ENCODE measurements at places on chromosomes 2 and 18.

GRCh38 chr2:120607506-120607905, 128.2 kb upstream of the GLI2 start:
- no peak for DNase-seq

- DNase-seq, result no peak
Observed at GRCh38 chr2:105254531-105255210, 13.1 kb downstream of the GPR45 start.

GRCh38 chr18:75364512-75365253, 62.8 kb downstream of the SMIM21 start:
- no peak for DNase-seq

- no peak for DNase-seq
Observed at GRCh38 chr2:222358876-222359275, 60.1 kb upstream of the PAX3 start.

DNA sequence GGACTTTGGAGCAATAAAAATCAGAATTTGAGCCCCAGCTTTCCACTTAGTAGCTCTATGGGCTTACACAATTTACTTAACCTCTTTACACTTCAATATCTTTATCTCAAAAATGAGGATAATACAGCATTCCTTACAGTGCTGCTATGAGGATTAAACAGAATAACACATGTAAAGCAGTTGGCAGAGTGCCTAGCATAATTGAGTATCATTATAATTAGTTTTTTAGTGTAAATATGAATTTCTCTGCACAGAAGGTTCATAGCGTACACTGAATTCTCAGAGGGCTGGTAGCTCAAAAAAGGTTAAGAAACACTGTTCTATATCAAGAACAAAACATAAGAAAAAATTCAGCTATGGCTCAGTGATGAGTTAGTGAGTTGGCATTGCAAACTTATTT, 190.4 kb upstream of the CYP26B1 start:
- DNase-seq, result no peak

DNA sequence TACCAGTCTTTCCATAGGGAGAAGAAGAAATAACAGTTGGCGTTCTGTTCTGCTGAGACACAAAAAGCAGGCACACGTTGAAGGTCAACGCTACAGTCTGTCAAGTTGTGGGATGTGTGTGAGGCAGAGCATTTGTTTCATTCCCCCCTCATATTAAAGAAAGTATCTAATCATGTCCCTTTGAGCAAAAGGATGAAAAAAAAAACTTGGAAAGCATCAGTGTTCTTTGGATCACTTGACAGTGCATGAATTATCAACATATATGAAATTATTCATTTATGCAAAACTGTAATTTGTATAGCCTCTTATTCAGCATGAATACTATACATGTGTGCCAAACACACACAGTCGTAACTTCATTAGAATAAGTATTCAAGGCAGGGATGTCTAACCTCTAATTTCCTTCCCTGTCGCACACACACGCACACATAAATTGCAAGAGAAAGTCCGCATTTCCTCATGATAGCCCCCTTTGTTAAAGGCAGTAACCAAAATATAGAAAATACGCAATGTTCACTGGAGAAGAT, 228.6 kb downstream of the RND3 start:
- no peak for DNase-seq
